ENCODE measurements at places on chromosomes 7 and 10.
A peak's percentile ranks its signal among the peaks of the same experiment; 100 is the strongest.

- no peak for DNase-seq
Measured at GRCh38 chr7:45580053-45580872, 6.1 kb downstream of the ADCY1 start.

- no peak for DNase-seq
Measured at GRCh38 chr7:22549667-22550513, 49.9 kb upstream of the STEAP1B start.

DNA sequence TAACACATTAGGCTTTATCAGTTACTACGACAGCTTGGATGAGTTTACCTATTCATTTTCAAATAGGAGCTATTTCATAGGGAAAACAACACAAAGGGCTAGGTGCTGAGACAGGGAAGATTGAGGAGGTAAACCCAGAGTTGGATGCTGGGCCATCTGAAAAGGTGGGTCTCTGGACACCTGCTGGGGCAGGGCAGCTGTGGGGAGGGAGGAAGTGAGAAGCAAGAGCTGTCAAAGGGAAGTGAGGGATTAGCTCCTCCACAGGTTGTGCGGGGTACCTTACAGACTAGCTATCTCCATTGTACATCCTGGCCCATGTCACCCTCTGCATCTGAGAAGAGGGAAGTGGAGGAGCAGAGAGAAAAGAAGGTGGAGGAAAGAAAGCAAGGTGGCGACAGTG, 48.9 kb downstream of the BLNK start:
- no peak for DNase-seq

DNA sequence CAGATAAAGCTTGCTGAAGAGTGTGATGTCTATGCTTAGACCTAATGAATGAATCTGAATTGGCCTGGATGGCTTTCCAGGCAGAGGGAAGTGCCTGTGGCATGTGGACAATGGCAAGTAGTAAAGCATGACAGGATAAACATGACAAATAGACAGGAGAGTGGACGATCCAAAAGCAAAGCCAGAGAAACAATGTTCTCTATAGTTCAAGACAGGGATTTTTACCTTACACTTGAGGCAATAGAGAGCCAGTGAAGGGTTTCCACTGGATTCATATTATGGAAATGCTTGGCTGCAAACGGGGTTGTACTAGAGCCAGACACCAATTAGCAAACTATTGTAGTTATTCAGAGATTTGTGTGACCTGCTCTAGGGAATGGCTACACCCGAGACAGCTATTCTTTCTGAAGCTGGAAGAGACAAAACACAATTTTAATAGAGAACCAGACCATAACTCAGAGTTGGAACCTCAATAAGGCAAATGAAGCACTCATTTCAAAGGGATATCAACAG, 2.3 kb downstream of the AGMO start:
- no peak for DNase-seq

- DNase-seq: no peak
Measured at GRCh38 chr7:155533120-155533826, 13.1 kb downstream of the CNPY1 start.

DNA sequence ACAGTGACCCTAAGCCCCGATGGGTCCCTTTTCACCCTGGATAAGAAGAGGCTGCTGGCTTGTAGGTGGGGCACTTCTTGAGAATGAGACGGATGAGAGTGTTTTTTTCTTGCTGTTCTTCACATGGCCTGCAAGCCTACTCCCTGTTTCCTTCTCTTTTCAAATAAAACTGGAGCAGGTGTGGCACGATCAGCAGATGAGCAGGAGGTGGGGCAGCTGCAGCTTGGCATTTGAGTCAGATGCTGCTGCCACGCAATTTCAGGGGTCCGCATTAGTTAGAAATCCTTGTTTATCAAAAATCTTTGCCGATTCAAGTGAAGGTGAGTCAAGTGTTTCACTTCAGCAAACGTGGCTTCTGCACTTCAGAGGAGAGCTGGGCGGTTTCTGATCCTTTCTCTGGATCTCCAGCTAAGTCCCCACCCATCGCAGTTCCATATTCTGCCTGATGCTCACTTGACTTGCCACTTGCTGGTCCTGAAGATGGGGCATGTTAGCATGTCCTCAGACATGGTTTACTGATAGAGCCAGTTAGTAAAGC, 20.8 kb downstream of the WDFY4 start:
- no peak for DNase-seq

GRCh38 chr10:33125522-33126517, 167.8 kb upstream of the ITGB1 start:
- no peak for DNase-seq

GRCh38 chr10:77313066-77313750, 324.4 kb downstream of the KCNMA1 start:
- no peak for DNase-seq

GRCh38 chr10:121296881-121297585, 301.2 kb downstream of the FGFR2 start:
- DNase-seq: no peak

DNA sequence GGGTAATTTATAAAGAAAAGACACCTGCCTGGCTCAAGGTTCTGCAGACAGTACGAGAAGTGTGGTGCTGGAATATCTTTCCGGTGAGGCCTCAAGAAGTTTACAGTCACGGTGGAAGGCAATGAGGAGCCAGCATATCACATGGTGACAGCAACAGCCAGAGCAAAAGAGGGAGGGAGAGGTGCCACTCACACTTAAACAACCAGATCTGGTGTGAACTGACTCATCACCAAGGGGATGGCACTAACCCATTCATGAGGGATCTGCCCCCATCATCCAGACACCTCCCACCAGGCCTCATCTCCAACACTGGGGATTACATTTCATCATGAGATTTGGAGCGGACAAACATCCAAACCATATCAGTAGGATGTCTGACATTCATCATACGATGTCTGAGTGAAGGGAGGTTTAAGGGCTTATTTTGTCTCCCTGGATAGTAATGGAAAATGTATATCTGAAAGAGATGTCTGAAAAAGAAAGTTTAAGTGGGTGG, 23.5 kb upstream of the KBTBD2 start:
- DNase-seq: no peak

DNA sequence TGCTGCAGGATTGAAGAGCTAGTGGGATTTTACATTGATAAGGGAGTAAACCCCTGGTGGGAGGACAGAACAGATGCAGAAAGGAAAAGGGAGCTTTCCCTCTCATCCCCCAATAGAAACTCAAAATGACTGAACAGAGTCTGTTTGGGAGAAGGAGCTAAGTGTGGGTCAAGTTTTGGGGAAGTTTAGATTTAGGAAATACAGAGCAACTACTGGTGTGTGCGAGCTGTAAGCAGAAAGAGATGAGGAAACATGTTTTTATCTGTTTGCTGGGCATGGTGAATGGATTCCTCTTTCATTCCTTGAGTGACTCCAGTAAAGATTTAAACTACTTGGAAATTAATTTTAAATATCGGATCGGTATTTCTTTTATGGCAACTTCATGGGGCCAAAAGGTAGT, 132.7 kb downstream of the AOAH start:
- DNase-seq: no peak

DNA sequence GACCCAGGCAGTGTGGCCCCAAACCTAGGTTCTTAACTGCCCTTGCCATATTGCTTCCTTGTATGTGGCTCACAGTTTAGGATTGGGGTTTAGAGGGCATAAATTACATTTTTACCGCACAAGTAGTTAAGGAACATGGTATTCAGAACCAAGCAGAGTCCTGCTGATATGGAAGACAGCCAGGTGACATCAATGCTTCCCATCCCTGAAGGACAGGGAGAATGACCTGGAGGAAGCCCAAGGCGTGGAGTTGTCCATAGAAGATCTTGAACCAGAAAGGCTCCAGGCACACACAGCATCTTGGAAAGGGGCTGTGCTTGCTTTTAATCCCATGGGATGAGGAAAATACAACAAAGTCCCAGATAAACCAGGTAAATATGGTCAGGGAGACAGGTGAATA, 48.3 kb downstream of the ATXN7L1 start:
- DNase-seq: no peak

GRCh38 chr7:100674411-100675104, 1.0 kb downstream of the GNB2 start:
- DNase-seq: no peak

DNA sequence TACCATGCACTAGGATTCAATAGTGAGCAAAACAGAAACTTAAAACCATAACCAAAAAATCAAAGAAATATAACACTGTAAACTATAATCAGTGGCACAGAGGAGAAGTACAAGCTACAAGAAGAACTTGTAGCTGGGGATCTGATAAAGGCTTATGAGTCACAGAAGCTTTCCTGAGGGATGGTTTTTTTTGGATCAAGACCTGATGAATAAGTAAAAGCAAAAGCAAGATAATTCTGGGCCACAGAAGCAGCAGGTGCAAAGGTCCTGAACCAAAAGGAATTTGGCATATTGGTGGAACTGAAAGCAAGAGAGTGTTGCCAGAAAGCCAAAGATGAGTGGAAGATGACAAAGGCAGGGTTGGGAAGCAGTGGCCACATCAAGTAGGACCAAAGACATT, 37.4 kb upstream of the BET1 start:
- DNase-seq: no peak

DNA sequence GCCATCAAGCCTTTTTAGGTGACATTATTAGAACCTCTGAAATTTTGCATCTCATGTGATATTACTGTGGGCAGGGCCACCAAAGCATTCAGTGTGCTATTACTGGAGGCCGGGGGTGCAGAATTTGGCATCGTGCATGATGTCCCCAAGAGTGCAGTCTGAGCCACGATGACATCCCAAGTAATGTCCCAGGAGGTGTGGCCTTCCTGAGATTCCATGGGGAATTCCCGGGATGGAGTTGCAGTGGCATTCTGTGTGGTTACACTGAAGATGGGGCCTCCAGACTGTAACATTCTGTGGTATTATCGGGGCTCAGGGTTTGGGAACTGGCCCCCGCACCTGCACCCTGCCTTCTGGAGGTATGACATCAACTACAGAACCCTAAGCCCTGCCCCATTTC, 9.1 kb downstream of the LDB3 start:
- DNase-seq: no peak

DNA sequence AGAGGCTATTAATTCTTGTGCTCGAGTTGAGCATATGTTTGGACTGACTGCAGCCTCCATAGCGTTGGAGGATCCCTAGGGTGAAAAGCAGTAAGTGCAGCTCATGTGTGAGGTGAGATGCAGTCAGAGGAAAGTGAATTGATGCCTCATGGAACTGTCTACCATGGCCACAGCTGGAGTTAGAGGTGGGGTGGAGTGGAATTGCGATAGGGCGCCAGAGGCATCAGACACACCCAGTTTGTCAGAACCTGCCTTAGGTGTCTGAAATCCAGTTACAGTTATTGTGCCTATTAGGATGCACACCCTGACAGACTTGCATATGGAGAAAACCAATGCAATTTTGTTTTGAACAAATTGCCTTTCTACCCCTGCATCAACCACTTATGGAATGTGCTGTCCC, 39.4 kb downstream of the ERLIN1 start:
- no peak for DNase-seq

DNA sequence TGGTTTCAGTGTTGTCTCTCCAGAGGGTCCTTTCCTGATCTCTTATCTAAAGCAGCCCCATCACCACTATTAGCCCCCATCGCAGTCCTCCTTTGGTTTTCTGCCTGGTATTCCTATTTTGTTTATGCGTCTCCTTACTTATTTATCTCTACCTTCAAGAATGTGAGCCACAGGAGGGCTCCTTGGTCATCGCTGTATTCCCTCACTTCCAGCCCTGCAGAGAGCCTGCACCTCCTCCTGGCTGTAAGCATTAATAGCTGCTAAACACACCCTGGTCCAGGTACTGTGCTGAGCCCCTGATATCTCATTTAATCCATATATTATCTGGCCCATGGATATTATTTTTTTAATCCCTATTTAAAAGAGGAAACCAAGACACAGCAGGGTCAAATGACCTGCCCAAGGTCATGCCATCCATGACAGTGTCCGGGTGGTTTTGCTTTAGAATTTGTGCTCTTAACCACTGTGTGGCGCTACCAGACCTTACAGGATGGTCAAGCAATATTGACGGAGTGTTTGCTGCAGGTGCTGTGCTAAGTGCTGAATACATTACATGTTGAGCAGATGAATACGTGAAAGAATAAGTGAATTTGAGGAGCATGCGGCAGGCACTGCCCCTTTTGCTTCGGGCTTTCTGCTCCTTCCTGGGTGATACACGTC, 227.2 kb downstream of the ADAM12 start:
- DNase-seq: no peak

- no peak for DNase-seq
Measured at GRCh38 chr10:72121389-72121788, 33.0 kb upstream of the SPOCK2 start.

DNA sequence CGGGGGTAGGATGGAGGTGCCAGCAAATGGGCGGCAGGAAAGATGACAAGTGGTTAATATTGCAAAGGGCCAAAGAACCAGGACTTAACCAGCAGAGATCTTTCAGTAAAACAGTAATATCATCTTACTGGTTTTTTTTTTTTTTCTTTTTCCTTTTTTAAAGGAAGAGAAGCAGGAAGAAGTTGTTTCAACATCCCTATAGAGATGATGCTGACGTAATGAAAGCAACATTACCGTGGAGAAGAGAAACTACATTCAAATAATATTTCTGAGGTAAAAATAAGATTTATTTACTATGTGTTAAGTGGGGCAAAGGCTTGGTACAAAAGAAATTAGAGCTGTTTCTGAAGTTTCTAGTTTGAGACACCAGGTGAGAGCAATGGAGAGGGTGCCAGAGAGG, 11.0 kb downstream of the MINDY3 start:
- no peak for DNase-seq

DNA sequence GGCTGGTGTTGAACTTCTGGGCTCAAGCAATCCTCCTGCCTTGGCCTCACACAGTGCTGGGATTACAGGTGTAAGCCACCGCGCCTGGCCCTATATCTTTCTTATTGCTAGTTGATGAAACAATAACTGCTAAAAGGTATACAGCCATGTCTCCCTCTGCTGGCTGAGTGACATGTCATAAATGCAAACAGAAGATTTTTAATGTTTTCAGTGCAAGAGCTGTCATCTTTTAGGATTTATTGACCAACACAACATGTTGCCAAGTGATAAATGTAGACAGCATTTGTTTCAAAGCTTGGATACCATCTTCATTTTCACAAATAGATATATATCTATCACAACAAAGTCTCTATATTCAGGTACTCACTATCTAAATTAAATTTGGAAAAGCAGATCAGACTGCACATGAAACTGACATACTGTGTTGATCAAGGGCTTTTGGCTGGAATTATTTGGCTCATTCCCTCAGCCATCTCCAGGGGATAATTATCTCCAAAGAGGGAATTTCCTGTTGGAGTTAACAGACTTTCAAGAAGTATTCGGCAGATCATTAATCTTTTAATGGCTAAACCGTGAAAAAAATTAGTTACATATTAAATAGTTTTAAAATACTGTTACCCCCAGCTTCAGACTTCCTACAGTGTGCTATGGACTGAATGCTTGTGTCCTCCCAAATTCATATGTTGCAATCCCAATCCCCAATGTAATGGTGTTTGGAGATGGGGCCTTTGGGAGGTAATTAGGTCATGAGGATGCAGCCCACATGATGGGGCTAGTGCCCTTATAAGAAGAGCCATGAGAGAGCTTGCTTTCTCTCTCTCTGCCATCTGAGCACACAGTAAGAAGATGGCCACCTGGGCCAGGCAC, 41.3 kb upstream of the SRPK2 start:
- DNase-seq: peak; percentile 60

GRCh38 chr10:97144297-97144696, 41.5 kb downstream of the SLIT1 start:
- no peak for DNase-seq
